ENCODE measurements at places on chromosomes 5 and 9.

DNA sequence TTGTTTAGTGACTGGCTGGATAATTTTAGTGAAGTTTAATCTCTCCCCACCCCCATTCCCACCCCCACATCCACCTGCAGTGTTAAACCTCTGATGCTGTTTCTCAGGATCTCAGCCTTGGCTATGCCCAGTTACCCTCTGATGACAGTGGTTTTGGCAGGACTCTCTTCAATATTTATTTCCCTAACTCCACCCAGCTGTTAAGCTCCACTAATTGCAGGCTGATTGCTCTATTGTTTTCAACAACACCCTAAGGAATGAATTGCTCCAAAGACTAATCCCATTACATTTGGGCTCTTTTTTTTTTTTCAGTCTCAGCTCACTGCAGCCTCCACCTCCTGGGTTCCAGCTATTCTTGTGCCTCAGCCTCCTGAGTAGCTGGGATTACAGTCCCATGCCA lies 46.3 kb downstream of the PHAX start:
- DNase-seq, result no peak

GRCh38 chr5:142955628-142956027 lies 185.5 kb downstream of the ARHGAP26 start:
- no peak for DNase-seq

GRCh38 chr9:34337403-34337802 lies 8.0 kb downstream of the NUDT2 start:
- DNase-seq, result no peak

DNA sequence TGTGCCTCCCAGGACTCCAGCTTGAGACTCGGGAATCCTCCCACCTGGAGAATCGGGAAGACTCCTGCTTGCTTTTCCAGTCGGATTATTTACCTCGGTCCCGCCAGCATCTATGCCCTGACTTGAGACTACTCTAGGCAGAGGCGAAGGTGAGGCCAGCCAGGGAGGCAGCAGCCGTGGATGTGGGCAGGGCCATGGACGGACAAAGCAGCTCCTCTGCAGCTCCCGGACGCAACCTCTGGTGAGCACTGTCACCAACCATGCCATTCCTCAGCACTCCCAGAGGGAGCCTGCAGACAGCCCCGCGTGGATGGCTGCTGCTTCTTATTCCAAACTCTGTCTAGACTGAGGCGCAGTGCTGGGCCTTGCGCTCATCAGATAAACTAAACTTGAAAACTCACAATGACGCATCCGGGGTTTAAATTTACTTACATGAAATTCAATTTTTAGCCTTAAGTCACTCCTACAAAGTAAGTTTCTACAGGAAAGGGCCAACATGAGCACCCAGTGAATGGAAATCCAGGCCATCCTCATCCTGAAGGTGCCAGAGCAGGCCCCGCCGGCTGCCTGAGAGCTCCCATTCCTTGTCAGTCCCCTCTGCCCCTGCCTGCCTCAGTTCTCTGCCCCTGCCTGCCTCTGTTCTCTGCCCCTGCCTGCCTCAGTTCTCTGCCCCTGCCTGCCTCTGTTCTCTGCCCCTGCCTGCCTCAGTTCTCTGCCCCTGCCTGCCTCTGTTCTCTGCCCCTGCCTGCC lies 17.8 kb downstream of the MED10 start:
- no peak for DNase-seq

DNA sequence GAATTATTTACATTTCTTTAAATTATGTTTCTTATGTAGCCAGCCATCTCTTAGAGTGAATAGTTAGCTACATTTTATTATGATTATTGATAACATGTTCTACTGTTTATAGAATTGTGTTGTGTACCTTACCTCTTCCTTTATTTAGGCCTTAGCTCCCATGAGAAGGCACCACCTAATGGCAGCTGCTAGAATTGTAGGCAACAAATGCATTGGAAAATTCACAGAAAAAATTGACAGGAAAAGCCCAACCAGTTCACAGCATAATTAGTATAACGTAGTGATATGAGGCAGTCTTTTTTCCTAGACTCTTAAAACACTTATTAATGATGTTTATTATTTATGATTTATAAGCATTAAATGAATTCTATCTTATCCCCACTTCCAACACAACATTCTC lies 175.8 kb downstream of the WDR70 start:
- no peak for DNase-seq

GRCh38 chr5:15740383-15740782 lies 240.4 kb downstream of the FBXL7 start:
- DNase-seq, result no peak

- DNase-seq, result no peak
These were observed 14.1 kb downstream of the LCN10 start for GRCh38 chr9:136728548-136729123.

DNA sequence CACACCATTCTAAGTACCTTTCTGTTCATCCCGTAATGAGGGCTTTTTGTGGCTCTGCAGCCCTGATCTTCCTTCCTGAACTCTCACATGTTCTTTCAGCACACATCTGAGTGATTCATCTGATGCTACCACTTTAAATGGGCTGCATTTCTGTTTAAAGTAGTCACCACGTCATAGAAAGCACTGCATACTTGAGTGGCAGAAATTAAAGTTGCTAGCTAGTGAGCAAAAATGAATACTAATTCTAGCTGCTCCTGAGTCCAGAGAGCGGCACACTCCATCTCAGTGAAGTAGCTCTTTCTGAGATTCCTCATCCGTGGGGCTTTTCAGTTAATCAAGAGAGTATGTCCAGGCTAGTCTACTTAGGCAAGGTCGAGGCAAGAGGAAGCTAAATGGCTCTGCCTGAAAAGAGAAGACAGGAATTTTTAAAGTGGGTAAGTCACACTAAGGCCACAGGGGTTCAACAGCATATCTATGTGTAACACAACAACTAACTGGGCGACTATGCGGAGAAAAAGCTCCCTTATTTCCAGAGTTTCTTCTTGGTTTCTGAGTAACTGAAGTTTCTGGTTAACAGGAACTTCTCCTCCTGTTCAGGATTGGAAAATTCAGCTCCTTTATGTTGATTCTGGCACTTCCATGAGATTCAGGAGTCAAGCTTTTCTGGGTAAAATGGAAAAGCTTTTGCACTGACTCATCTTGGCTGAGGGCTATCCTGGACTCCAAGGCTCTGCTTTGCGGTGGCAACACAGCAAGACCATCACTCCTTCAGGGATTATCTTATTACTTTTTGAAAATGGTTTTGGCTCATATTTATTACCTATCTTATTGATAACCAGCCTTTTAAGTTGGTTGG lies 109.5 kb downstream of the TAF11L14 start:
- no peak for DNase-seq

GRCh38 chr9:113979343-113980127 lies 98.6 kb downstream of the AMBP start:
- no peak for DNase-seq

Measured in T-helper 2 cell (primary cell).